ENCODE measurements at places on chromosomes 5 and 9. TPM values are rescaled to one million over a fixed set of nuclear protein-coding genes. Genes with fewer than 3 reads are reported as not detected.

Gene SPARC
- 78.0 TPM for total RNA-seq

DNA sequence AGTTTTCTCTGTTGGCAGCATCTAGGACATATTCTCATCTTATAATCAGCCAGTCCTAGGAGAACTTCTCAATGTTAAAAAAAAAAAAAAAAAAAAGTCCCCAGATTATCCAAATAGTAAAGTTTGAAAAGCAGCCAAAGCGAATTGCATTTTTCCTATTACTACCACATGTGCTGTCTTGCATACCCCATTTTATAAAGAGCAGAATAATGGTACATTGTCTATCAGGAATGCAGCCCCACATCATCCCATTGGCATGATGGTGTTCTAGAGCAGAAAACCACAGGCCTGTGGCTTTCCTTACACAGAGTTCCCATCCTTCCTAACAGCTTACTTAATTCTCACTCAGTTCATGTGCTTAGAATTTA, 381.6 kb downstream of the TMEM38B start:
- no peak for DNase-seq

- no peak for DNase-seq
These were observed 152.8 kb upstream of the DAP start for GRCh38 chr5:10913841-10914240.

GRCh38 chr5:125012727-125013451, 266.4 kb upstream of the ZNF608 start:
- no peak for DNase-seq

GRCh38 chr9:122904466-122904822, 715 bp downstream of the RC3H2 start:
- no peak for DNase-seq

GRCh38 chr5:14590949-14591348, 9.4 kb downstream of the OTULINL start:
- no peak for DNase-seq

DNA sequence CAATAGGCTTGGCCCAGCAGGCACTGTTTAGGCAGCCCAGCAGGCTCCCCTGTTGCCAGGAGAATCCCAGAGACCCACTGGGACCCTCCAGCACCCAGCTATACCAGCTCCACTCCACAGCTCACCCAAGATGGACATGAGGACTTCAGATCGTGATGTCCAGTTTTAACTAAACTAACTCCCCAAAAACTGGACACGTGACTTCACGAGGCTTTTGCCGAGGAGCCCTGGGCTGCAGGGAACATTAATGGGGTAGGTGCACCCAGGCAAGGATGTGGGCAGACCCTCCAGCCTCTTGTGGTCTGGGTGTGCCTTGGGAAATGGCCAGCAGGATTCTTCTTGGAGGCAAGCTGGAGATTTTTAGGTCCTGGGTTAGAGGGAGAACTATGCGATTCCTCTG, 8.9 kb upstream of the NKD2 start:
- DNase-seq = no peak

All from mucosa of descending colon (tissue), 3 donors.